HFF-Myc (cell line): ENCODE measurements at places on chromosomes 2 and 18.

GRCh38 chr2:144102386-144102785, 417.5 kb downstream of the ZEB2 start:
- no peak for DNase-seq

- DNase-seq = no peak
Observed at GRCh38 chr2:98503481-98504105, 58.9 kb downstream of the INPP4A start.

GRCh38 chr2:104787298-104788065, 66.4 kb upstream of the POU3F3 start:
- no peak for DNase-seq

DNA sequence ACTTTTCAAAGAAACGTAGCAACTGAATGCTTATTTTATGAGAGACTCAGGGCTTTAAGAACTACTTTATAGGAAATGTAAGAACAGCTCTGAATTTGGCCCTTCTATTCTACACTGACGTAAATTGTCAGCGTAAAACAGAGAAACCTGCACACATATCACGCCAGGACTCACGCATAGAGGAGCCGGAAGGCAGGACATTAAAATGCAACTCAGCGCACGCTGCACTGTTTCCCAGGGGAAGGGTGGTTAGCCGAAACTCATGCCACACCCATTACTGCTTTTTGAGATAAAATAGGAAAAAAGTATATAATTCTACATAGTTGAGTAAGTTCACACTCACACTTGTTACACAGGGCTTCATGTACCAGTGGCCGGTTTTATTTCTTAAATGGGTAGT, 7.4 kb downstream of the TUBB6 start:
- no peak for DNase-seq

- DNase-seq = no peak
Observed at GRCh38 chr2:196370381-196370780, 199.0 kb upstream of the STK17B start.

DNA sequence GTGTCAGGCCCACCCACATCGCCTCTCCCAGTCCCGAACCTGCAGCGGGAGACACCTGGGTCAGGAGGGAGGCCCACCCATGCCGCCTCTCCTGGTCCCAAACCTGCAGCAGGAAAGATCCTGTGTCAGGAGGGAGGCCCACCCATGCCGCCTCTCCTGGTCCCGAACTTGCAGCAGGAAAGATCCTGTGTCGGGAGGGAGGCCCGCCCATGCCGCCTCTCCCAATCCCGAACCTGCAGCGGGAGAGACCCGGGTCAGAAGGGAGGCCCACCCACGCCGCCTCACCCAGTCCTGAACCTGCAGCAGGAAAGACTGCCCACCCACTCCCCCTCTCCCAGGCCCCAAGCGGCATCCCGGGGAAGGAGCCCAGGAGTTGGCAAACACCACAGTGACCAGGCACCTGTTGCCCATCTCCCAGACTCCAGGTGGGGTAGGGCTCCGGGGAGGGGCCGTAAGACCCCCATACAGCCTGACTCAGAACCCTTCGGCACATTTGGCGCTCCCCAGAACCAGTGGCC, 7.8 kb downstream of the SLC66A2 start:
- DNase-seq = no peak

DNA sequence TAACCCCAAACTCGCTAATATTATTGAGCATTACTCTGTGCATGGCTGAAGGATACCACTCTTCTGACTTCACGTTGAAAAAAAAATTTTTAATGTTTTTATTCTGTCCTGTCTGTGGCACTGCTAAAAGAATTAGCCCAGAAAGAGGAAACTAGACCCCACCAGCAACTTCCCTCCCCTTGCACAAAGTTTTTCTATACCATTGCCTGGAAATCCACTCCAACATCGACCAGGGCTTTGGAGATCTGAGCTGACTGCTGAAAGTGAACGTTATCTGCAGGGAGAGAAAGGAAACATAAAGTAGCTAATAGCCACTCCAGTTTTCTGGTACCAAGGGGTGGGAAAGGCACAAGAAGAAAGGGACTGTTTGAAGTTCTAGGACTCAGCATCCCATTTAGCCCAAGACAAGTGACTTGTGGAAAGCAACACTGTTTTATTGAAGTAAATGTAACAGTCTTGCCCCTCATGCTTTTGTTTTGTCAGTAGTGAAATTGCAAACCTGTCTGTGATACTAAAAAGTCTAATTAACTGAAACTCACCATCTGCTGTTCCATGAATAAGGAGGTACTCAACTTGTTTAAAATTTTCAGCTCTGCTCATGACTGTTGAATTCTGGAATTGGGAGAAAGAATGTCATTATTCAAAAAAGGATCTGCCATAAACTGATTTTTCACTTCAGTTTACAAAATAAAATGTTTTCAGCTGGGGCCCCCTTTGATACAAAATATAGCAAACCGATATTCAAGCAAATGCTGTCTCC, 79.1 kb downstream of the DPP4 start:
- DNase-seq = no peak

GRCh38 chr2:87996570-87996969, 19.8 kb downstream of the RNU2-63P start:
- DNase-seq = no peak

DNA sequence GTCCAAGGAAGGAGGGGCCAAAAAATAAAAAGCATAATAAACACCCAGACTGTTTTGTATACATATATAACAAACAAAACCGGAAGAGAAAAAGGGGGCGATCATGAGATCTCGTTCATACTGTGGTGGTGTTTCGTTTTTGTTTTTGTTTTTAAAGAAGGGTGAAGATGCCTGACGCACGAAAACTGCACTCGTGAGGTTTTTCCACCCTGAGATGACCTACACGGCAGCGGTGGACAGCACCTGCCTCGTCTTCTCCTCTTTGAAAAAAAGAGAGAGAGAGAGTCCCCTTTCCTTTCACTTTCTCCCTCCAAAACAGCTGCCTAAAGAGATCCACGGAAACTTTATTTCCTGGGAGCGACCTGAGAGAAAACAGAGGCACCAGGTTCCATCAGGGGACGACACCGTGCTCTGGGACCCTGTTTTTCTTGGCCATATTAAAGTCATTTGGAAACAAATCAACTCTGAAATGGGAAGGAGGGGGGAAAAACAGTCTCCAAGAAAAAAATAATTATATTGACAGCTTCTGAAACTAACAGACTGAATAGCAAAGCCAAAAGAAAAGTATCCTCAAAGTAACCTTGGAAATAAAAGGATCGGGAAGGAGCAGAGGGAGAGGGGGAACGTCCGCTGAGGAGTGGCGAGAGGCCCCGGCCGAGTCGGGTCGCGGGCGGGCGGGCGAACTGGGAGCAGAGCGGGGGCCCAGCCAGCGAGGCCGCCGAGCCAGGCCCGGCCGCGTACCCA, 3.5 kb downstream of the POU3F3 start:
- no peak for DNase-seq

DNA sequence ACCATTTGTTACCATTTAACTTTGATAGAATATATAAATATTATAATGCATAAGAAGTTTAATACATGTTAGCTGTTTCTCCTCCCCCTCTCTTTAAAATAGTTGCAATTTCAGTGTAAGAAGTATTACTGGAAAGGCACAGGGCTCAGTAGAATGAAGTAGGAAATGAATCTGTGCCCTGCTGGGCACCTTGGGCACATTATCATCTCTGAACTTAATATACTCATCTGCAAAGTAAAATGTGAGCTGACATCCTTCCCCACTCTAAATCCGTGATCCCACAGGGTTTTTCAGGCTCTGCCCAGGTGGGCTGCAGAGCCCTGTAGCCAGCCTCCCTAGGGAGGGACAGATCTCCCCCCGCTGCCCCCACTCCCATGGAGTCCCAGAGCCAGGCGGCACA, 56.8 kb downstream of the DPP4 start:
- no peak for DNase-seq
